Activated CD4-positive, alpha-beta T cell treated with anti-CD3 and anti-CD28 coated beads for 1 hour (primary cell): ENCODE measurements at places on chromosomes 16 and 17.
A peak's percentile ranks its signal among the peaks of the same experiment; 100 is the strongest.

- no peak for DNase-seq
Observed at GRCh38 chr16:4293181-4293716, 20.4 kb upstream of the TFAP4 start.

- DNase-seq: no peak
Observed at GRCh38 chr16:12758670-12759558, 44.8 kb downstream of the CPPED1 start.

- DNase-seq: no peak
Observed at GRCh38 chr17:80361495-80362220, 53.3 kb upstream of the ENDOV start.

- no peak for DNase-seq
Observed at GRCh38 chr16:70685061-70685937, 554 bp downstream of the MTSS2 start.

DNA sequence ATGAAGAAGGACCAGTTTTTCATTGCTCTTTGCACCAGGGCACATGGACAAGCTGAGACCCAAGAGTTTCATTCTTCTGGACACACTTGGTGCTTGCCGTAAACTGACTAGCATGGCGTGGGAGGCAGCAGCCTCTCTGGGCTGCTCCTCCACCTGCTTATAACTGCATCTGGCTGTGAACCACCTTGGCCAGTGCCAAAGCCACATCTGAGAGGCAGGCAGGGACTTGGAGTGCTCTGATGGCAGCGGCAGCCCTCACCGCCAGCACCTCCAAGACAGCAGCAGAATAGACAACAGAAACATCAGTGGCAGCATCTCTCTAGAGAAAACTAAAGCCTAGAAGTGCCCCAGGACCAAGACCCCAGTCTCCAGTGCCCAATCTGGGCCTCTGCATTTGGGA is 4.7 kb downstream of the KRT37 start:
- DNase-seq: no peak

- DNase-seq: no peak
Observed at GRCh38 chr16:13238182-13238581, 336.8 kb downstream of the SHISA9 start.

GRCh38 chr17:41654678-41655607 is 30.6 kb upstream of the KRT17 start:
- DNase-seq: no peak

DNA sequence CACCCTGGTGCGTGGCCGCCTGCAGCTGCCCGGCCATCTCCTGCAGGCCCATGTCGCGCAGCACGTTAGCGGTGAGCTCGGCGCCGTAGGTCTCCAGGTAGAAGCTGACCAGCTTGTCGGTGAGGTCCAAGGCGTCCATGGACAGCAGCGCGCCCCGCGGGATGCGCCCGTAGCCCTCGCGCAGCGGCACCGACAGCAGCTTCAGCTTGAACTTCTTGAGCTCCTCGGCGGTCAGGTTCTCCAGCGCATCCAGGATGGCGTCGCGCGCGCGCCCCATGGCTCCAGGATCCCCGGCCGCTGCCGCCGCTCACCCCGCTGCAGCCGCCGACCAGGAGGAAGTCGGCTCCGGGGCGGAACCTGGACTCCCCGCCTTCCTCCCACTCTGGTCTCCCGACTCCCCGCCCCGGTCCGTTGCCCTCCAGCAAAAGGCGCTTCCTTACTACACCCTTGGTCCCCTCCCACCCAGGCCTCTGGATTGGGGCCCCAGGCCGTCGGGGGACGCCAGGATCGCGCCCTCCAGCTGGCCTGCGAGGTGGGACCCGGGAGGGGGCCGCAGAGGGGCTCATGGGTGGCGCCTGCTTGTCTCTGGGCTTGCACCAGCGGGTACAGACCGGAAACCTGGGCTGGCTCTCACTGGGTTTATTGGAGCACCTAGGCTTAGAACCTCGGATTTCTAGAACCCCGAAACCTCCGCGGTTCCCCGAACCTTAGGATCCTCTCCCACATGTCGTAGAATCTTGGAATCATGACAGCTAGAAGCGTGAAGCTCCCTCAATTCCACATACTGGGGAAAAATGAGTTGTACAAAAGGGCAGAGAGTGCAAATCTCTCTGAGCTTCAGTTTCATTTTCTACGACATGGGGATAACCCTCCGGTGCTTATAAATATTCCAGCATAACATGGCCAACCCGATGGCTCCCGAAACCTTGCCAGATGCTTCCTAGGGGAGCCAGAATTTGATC is at the start of gene PYCARD:
PYCARD (minus strand) TSS at position 347 of the 962 bp plus-strand sequence; CDS start at position 277, 70 bp downstream.
- no peak for DNase-seq

DNA sequence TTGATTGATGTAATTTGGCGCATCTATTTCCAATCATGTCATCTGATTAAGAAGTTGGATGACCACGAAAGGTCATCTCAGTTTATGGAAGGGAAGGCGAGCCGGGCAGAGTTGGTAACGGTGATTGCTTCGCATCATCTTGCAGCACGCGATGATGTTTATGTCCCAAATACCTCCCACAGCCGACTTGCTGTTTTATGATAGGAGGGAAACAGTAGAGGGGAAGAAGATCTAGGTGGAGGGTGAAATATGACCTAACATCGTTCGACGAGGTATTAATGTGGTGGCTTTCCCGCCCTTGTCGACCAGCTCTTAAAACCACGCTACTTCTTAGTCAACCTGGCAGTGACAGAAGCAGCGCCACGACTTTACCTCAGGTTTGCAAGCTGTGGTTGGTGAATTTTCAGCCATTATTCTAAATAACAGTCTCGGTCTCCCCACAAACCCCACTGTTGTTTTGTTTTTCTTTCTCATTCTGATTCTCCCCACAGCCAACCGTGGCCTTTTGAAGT is 805 bp upstream of the TANC2 start:
- no peak for DNase-seq

DNA sequence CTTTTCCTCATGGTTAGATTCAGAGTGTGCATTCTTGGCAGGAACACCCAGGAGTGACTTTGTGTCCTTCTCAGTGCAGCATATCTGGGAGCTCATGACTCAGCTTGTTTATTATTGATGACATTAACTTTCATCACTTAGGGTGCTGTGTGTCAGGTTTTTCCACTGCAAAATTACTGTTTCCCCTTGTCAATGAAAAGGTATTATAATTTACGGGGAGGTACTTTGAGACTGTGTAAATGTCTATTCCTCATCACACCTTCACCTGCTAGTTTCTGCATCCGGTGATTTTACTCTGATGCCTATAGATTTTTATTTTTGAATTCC is 50.5 kb downstream of the WWP2 start:
- DNase-seq: no peak

- DNase-seq: peak; percentile 32
Observed at GRCh38 chr16:30805370-30806169, 18.6 kb upstream of the ZNF629 start.

GRCh38 chr16:56288019-56288418 is 96.7 kb downstream of the GNAO1 start:
- no peak for DNase-seq

DNA sequence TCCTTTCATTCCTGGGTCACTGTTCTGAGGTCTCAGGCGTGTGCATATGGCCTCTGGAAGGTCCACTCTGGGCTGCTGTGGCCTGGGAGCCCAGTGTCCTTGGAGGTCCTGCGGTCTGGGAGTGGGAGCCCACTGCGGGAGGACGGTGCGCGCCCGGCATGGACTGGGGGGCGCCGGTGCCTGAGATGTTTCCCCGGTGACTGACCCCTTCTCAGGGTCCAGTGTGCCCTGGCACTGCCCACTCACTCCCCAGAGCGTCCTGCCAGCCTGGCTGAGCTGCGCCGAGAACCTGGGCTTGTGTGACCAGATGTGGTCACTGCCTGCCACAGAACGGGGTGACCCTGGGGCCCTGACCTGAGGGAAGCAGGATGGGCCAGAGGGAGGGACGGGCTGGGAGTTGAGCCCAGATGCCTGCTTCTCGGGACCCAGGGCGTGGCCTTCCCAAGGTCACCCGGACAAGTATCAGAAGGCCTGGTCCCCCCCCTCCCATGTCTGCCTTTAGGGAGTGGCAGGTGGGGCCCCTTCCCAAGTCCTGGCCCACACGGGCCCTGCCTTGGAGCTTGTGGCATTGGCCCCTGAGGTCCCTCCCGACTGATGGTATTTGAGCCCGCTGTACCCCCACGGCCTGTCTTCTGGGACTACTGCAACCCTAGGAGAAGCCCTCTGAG is 1.1 kb upstream of the RHBDL1 start:
- DNase-seq: no peak

DNA sequence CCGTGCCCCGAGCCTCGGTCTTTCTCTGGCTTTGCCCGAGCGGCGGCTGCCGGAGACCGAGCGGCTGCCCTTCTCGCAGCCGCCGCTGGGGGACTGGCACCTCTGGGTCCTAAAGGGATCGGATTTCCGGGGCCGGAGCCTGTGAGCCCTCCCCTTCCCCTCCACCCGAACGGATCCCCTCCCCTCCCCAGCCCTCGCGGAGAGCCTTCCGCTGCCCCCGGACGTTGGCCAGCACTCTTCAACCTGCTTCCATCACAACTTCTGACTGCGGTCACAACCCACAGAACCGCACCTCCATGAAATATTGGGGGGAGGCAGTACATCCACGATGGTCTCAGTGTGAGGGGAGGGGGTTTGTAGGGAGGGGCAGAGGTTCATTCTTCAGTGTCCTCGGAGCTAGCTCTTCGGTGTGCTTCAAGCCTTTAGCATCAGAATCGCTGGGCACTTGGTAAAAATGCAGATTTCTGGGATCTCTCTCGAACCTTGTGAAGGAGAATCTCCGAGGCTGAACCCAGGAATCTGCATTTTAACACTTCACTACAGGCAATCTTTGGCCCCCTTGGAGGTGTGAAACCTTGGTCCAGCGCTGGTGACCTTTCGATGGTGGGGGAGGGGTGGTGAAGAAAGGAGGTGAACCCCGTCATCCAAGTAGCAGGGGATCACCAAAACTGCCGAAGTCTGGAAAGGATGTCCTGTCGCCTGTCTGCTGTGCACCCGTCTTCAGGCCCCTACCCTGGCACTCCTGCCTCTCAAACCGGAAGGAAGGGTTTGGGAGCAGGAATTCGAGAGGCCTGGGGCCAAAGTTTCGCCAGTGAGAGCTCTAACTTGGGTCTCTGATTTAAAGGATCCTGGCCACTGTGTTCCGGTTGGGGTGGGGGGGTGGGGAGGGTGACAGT is 812 bp upstream of the PPP1R9B start:
- peak; percentile 75 for DNase-seq

DNA sequence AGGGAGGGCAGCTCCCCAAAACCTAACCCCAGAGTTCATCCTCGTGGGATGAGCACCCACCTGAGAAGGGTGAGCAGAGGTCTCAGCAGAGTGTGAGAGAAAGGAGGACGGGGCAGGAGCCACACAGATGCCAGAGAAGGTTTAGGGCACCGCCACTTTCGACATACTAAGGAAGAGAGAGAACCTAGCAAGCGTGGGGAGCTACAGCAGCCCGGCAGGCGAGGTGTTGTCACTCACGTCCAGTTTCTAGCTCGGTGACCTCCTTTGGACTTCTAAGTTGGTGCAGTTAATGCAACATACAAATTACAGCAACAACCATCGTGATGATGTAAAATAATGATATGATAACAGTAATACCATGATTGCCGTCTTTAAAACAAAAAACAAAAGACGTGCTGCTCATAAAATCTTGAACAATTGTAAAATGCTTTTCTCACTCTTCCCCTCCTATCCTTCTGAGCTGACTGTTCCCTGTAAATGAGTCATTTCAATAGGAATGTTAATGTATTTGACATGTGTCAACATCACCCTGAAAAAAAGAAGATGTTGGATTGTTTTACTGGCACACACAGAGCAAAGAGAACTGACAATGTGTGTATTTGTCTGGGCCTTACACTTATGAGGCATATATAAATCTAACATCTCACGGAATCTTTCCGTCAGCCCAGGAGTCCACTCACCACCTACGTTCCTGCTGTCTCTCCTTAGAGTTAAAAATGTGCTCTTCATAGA is 158.2 kb upstream of the MAF start:
- no peak for DNase-seq
